Stimulated activated CD8-positive, alpha-beta memory T cell treated with anti-CD3 and anti-CD28 coated beads, Interleukin-15, amount 100 ng/mL, for 24 hours (primary cell): ENCODE measurements at places on chromosomes 12 and 14.

- DNase-seq = no peak
These were observed 42.5 kb upstream of the PPP1CC start for GRCh38 chr12:110785240-110785639.

GRCh38 chr12:108565976-108566375 is 3.6 kb downstream of the ISCU start:
- DNase-seq = no peak

DNA sequence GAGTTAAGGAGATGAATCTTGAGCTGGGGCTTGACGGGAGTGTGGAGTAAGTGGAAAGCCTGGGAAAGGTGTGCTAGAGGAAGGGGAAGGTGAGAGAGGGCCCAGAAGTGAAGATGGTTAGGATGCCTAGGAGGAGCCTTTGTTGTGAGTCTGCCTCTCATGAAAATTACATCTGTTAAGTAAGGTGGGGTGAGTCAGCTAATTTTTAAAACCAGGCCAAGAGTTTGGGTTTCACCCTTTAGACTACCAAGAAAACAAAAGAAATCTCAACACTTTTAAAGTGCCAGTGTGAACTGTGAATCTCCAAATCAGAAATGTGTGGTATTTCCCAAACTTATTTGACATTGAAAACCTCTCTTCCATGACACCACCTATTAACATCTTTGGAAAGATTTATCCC is 185.2 kb downstream of the CRADD start:
- DNase-seq = no peak

GRCh38 chr14:71729596-71729995 is 202.6 kb upstream of the RGS6 start:
- DNase-seq = no peak

DNA sequence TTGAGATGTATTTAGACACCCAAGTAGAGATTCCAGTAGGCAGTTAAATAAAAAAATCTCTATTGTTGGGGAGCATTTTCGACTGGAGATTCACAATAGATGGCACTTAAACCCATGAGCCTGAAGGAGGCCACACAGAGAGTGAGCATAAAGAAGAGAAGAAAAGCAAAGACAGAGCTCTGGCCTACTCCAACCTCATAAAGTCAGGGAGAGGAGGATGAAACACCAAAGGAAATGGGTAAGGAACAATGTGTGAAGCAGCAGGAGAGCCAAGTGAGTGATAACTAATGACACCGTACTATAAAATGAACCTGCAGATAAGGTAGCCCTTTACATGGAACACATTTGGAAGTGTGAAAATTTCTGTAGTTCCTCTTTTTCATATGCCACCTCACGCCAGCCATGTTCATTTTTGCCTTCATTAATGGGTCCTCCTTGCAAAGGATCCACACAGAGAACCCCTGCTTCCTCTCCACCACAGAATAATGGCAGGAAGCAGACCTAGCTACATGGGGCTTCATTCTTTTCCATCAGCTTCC is 150.0 kb upstream of the SYT10 start:
- DNase-seq = no peak

GRCh38 chr12:19915392-19916195 is 452.7 kb upstream of the PDE3A start:
- no peak for DNase-seq

DNA sequence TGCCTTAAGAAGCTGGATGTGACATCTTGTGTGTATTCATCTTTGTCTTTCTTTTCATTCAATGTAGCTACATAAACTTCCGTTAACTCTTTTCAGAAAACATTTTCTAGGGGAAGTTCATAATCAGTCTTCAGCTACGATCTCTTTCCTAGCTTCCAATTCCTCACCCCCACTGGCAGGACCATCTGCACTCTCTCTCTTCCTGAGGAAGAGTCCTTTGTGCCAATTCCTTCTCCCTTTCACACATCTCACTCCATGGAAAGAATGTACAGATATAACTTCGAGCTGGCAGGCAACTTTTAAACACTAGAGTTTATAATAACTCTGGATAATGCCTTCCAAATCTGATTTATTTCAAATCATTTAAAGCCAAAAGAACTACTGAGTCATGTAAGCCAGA is 495.7 kb downstream of the GALC start:
- DNase-seq = no peak

- DNase-seq = no peak
These were observed 136.9 kb downstream of the EGLN3 start for GRCh38 chr14:33814010-33814409.

DNA sequence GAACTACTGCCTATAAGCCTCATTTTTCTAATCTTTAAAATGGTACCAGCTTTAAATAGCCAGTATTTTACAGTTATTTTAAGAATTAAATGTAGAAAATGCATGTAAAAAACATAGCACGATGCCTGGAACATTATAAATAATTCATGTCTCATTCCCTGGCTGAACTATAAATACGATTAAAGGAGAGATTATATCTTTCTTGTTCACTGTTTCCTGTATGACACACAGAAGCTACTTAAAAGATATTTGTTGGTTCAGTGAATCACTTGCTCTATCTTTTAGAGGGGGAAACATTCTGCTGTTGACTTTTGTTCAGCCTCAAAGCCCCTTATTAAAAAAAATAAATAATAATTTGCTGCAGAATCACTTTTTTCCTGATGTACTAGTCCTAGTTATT is 406.9 kb downstream of the LRFN5 start:
- no peak for DNase-seq

GRCh38 chr12:1395421-1395955 is 198.9 kb downstream of the FBXL14 start:
- DNase-seq = no peak

- no peak for DNase-seq
These were observed 6.1 kb upstream of the DENND5B start for GRCh38 chr12:31597066-31597465.

DNA sequence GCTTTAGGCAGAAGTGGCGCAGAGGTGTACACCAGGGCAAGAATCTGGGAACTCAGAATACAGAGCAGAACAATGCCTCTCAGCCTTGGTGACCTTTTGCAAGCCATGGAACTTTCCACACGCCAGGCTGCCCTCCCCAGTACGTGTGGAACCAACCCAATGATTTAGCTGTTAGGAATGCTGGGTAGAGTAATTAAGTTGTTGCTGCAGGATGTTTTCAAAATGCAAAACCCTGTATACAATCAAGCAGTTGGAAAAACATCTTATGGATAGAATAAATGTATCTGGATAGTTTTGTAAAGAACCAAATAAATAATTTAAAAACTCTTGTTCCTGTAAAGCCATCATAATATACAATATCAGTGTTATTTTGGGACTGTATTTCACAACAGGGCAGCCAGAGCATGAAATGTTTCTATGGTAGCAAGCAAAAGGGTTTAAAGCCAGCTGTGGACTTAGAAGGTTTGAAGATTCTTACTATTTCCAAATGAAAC is 19.4 kb downstream of the PPP1R36 start:
- no peak for DNase-seq

DNA sequence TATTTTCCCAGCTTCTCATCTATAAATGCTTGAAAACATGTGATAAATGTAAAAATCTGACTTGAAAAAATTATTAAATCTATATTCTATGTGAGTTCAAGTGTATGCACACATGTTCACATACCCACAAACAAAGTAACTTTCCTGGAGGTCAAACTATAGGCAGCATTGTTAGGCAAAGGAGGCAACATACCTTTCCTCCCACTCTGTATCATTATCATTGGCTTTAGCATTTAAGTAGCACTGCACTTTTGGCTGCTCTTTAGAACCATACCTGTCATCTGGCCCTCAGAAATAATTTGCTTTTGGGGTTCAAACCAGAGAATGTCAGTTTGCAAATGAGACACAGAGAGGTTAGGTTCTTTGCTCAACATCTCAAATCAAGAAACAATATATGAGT is 102.4 kb upstream of the CCDC196 start:
- no peak for DNase-seq

GRCh38 chr12:57104292-57104910 is 6.8 kb downstream of the STAT6 start:
- no peak for DNase-seq

GRCh38 chr12:103455020-103455763 is 40.6 kb downstream of the C12orf42 start:
- DNase-seq = no peak

- DNase-seq = no peak
These were observed 238.7 kb downstream of the AKAP6 start for GRCh38 chr14:32567543-32568384.

DNA sequence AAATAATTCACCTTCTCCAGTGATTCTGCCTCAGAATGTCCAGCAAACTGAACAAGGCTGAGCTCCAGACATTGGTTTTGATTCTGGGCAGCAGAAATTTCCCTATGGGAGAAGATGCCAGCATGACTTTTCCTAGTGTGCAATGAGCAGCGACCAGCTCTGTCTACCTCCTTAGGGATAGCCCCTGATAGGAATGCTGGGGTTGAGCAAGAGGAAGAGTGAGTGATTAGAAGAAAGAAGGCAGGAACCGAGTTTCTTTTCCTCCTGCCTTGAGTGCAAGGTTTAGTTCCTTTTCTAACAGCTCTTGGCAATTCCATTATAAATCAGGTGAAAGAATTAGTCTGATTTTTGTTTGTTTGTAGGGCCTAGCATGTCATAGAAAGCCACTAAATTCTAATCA is 379.0 kb downstream of the DAD1 start:
- no peak for DNase-seq

- no peak for DNase-seq
These were observed 34.4 kb downstream of the CDK17 start for GRCh38 chr12:96365604-96366380.

DNA sequence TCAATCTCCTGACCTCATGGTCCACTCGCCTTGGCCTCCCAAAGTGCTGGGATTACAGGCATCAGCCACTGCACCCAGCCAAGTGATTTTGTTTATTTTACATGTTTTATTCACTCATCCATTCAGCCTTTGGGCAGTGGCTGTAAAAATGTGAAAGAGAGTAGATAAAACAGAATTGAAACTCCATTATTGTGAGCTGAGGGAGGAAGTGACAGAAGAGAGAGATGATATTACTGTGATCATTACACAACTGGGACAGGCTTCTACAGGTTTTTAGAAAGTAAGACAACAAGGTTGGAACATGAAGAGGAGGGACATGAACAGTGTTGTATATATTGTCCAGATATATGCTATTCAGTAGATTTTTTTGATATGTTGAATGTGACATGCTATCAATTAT is 25.0 kb downstream of the CREBL2 start:
- no peak for DNase-seq

GRCh38 chr14:58812050-58812910 is 174.5 kb downstream of the DACT1 start:
- DNase-seq = no peak

- DNase-seq = no peak
These were observed 69.1 kb upstream of the HOXC13 start for GRCh38 chr12:53869500-53869899.

GRCh38 chr12:123559468-123559867 is 24.9 kb upstream of the TMED2 start:
- DNase-seq = no peak

DNA sequence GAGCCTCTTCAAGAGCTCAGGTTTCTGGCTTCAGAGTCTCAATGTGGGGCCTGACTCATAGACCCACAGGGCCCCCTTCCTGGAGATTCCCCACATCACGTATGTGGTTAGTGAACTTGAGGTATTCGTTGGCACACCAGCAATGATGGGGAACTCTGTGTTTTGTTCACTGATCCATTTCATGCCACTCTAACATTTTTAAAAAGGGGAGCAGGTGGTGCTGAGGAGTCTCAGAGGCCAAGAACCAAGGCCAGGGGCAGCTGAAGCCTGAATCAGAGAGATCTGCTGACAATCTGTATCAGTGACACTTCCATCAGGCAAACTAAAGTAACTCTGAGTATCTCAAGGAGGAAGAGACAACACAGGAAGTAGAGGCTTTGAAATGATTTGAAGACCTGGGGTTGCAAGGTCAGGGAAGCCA is 323.4 kb downstream of the VRK1 start:
- peak; percentile 8 for DNase-seq
